ENCODE measurements at places on chromosomes 7 and 10.

GRCh38 chr10:37754538-37755323 lies 102.7 kb downstream of the ZNF248 start:
- no peak for DNase-seq

GRCh38 chr10:127353544-127353943 lies 157.2 kb upstream of the INSYN2A start:
- DNase-seq, result no peak

- DNase-seq, result no peak
Measured at GRCh38 chr7:151882734-151883133, 5.8 kb upstream of the PRKAG2 start.

DNA sequence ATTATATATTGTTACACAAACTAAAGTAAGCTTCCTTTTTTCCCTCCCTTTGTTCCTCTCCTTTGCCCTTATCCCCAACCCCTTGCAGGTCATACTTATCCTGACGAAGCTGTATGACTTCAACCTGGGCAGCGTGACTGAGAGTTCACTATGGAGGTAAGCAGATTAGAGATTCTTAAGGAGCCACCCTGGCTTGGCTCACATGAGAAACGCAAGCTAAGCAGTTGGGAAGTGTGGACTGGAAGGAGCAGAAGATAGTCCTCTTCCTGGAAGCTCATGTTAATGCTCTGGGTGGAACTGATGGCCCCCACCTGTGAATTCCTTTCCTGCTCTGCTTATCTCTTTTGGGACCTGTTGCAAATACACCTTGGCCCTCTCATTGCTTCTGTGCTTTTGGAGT lies 201.6 kb downstream of the SORCS3 start:
- DNase-seq, result no peak

DNA sequence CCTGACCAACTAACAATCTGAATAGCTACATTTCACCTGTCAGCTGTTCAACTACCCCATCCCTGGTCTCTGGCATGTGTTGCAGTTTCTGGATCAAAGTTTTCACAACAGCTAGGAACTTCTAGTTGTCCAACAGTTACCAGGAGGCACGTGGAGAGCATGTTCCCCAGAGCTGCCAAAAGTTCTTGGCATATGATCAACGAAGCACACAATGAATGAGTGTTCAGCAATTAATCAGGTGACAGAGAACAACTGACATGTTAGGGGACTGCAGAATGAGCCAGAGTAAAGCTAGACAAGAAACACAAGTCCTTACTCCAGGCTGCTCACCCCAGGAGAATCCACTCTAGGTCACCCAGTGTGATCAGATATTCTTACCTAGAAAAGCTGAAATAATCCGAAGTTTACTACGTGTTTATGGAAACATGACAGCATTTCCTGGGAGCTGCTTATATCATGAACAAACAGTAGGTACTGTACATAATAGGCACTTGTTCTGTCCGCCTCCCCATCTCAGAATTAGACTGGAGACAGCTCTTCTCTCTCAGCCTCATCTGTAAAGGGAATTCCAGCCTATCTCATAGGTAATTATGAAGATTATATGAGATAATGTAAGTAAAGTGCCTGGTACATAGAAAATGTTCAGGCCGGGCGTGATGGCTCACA lies 50.6 kb downstream of the ZNF438 start:
- no peak for DNase-seq

- DNase-seq, result no peak
Measured at GRCh38 chr10:65950075-65950474, 975.8 kb upstream of the LRRTM3 start.

GRCh38 chr10:64091897-64092296 lies 570.7 kb downstream of the REEP3 start:
- DNase-seq, result no peak

DNA sequence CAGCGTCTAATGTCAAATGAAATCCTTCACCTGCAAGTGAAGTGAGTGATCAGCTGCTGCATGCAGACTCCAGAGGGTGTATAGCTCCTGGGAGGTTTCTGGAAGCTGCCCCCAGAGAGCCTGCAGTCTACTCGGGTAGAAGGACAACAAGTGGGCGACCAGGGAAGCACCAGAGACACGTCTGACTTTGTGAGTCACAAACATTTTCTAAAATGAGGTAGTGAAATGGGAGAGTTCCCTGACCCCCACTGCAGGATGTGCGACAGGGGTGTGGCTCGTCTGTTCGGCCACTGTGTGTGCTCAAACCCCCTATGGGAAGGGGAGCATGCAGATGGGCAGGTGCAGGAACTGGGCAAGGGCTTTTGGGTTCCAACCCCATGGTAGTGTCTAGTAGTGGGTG lies 177.1 kb upstream of the PRKCQ start:
- DNase-seq, result no peak

- DNase-seq, result no peak
Measured at GRCh38 chr10:53029449-53029848, 256.9 kb upstream of the MBL2 start.

GRCh38 chr10:69224862-69225657 lies 4.9 kb downstream of the HKDC1 start:
- DNase-seq, result no peak

Data from stimulated activated CD4-positive, alpha-beta T cell treated with anti-CD3 and anti-CD28 coated beads, Interleukin-2, amount 100 ng/mL, for 4 hours (primary cell).